Motor neuron (in vitro differentiated cells): ENCODE measurements at places on chromosomes 7 and 10.

DNA sequence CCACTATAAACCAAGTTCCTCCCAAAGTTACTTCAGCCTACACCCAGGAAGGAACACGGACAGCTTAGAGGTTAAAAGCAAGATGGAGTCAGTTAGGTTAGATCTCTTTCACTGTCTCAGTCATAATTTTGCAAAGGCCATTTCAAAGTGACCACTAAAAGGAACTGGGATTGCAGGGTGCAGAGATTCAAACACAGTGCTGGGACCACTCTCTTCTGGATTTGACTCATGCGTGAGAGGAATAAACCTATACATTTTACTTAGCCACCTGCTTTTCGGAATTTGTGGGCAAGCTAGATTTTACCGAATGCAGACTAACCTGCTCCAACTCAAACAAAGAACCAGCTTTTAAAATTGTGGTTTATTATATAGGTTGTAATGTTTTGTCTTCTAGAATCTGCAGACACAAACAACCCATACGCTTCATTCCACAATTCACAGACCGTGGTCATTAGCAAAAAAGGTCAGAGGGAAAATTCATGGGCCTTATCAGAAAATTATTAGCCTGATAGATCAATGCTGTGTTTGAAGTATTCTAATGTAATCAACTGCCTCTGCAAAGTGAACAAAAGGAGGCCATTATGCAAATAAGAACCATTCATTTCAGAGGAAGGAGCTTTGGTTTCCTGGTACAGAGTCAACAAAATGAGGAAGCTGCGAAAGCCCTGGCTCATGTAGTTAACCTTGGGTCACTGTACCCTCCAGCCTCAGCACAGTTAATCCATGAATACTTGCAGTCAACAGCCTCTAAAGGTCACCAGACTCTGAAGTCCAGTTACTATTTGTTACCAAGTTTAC is 342.7 kb upstream of the KLF6 start:
- peak; percentile 66 for ATAC-seq

GRCh38 chr7:25272265-25272664 is 44.0 kb upstream of the NPVF start:
- ATAC-seq = no peak

DNA sequence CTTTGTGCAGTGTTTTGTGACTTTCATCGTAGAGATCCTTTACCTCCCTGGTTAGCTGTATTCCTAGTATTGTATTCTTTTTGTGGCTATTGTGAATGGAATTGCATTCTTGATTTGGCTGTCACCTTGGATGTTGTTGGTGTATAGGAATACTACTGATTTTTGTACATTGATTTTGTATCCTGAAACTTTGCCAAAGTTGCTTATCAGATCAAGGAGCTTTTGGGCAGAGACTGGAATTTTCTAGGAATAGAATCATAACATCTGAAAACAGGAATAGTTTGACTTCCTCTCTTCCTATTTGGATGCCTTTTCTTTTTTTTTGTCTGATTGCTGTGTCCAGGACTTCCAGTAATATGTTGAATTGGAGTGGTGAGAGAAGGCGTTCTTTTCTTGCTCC is 283.8 kb upstream of the LRGUK start:
- ATAC-seq = no peak

DNA sequence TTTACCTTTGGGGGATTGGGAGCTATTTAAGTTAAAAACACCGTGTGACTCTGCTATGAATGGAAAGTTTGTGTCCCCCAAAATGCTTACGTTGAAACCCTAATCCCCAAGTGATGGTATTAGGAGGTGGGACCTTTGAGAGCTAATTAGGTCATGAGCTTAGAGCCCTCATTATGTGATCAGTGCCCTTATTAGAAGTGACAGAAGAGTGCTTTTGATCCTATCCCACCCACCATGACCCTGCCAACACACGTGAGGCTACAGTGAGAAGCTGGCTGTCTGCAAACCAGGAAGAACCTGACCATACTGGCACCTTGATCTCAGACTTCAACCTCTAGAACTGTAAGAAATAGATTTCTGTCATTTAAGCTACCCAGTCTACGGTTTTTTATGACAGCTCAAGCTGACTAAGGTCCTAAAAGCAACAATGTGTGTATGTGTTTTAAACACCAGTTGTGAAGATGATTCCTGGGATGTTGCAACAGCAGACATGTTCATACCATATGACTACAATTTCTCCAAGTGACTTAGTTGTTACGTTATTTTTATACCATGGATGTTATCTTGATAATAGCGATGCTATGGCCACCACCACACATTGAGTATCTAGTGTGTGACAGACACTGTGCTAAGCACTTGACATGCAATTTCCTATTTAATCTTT is 124.4 kb downstream of the PIP4K2A start:
- no peak for ATAC-seq

GRCh38 chr10:106917452-106918055 is 247.0 kb downstream of the SORCS1 start:
- ATAC-seq = no peak

DNA sequence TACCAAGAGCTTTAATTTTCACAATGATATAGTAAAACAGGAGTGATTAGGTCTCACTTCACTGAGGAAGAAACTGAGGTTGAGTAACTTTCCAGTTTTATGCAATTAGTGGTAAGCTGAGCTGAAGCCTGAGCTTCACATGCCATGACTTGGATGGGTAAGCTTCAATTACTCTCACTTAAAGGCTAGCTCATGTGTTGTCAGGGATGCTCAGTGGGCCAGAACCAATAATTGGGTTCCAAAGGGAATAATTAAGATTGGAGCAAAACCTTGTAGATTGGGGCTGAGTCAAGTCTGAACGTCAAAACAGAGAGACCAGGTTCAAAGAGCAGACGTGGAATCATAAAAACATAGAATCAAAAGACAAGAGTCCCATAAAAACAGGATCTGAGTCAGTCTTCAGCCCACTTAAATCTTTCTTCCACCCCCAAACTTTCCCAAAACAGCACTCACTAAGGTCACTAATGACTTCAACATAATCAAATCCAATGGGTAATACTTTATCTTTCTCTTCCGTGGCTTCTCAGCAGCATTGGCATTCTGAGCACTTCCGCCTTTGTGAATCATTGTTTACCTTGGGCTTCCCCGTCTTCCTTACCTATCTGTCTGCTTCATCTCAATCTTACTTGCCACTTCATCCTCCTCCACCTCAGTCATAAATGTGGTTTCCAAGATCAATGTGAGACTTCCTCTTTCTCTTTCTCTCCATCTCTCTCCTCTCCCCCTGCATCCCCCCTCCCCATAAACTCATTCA is 23.0 kb upstream of the EGFR start:
- no peak for ATAC-seq
